ENCODE measurements at places on chromosomes 4 and X.

DNA sequence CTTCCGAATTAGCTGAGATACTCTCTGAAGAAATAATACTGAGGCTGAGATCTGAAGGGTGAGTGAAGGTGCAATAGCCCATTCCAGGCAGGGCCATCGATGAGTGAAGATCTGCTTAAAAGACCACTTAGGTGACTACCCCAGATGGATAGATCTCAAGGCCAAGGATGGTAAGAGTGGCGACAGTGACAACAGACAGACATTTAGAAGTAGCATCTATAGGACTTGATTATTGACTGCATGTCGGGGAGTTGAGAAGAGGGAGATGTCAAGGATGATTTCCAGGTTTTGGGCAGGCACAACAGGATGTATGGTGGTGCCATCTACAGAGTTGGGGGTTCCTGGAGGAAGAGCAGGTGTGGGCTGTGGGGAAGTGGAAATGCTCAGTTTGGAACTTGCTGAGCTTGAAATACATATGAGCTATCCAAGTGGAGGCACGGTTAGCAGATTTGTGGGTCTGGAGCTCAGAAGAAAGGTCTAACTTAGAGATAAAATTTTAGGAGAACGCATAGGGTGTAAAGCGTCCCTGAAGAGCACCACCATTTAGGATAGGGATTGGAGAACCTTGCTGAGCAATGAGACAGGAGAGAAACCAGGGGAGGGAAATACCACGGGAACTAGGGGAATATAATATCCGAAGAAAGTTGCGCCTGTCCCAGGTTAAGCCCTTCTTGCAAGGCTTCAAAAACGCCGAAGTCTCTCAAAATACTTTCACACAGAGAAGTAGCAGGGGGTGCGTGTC, 688 bp downstream of the UFSP2 start:
- no peak for DNase-seq

DNA sequence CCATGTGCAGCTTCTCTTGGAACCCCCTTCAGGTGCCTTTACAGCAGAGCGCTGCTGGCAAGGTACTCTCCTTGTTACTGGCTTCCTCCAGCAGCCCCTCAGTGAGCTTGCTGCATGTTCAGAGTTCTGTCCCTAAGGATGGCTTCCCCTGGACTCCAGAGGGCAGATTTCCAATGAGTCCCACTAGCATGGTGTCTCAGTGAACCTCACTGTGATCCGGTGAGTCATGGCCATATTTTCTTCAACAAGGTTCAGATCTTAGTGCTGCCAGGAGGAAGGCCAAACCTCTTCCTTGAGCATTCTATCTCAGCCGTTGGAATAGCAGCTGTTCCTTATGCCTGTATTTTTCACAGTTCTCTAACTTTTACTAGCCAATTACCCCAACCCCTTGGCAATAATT, 98.8 kb downstream of the CASK start:
- DNase-seq, result no peak

- DNase-seq, result no peak
Measured at GRCh38 chrX:10897768-10898167, 213.4 kb upstream of the HCCS start.

GRCh38 chr4:20017777-20018115, 234.0 kb upstream of the SLIT2 start:
- DNase-seq, result no peak

- no peak for DNase-seq
Measured at GRCh38 chr4:81839347-81840042, 367.8 kb upstream of the RASGEF1B start.

- no peak for DNase-seq
Measured at GRCh38 chr4:141004823-141005222, 128.4 kb downstream of the RNF150 start.

DNA sequence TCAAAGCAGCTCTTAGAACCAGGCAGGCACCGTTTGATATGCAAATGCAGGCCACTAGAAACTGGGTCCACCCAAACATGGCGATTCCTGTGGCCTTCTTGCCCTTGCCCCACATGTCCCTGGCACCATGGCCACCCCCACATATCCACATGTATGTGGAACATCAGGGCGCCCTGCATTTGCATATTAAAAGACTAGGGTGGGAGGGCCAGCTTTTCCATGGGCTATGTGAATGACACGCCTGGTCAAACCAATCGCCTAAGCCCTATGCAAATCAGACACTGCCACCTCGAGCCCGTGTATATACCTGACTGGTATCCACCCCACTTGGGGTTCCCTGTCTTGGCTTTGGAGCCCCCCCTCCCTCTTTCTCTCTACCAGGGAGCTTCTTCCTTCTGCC, 107.0 kb downstream of the ABLIM2 start:
- DNase-seq, result peak; percentile 29

- DNase-seq, result no peak
Measured at GRCh38 chrX:106742193-106742592, 15.7 kb downstream of the RNF128 start.
